ENCODE measurements at places on chromosomes 5 and 9. TPM values are rescaled to one million over a fixed set of nuclear protein-coding genes. Genes with fewer than 3 reads are reported as not detected.

Gene MLANA
- not detected for total RNA-seq

Gene KCNV2
- not detected for total RNA-seq

DNA sequence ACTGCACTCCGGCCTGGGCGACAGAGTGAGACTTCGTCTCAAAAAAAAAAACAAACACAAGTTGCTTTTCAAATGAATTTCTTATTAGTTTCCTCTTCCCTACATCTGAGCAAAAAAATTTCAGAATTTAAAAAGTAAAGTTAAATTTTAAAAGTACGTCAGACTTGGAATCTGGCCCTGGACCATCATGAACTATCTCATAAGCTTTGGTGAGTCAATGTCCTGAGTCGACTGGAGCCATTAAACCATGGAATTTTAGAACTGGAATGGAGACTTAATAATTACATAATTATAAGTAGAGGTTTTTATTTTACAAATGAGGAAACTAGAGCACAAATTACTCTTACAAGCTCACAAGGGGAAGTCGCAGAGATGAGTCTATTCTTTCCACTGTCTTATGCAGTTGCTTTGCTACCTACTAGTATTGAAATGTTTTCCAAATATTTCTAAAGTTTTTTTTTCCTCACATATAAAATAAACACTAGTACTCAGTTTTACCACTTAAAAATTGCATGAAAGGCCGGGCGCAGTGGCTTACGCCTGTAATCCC lies 98.0 kb upstream of the ZNF608 start:
- no peak for DNase-seq

DNA sequence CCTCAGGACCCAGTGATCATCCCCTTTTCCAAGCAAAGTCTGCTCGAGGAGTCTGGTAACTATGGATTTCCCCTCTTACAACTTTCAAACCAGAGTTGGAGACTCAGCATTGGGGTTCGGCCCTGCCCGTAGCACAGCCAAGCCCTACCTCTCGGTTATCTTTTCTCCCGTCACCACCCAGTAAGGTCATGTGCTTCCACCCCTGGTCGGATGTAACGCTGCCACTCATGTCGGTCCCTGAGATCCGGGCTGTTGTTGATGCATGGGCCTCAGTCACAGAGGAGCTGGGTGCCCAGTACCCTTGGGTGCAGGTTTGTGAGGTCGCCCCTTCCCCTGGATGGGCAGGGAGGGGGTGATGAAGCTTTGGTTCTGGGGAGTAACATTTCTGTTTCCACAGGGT lies 1.2 kb downstream of the GALT start:
- DNase-seq = no peak

DNA sequence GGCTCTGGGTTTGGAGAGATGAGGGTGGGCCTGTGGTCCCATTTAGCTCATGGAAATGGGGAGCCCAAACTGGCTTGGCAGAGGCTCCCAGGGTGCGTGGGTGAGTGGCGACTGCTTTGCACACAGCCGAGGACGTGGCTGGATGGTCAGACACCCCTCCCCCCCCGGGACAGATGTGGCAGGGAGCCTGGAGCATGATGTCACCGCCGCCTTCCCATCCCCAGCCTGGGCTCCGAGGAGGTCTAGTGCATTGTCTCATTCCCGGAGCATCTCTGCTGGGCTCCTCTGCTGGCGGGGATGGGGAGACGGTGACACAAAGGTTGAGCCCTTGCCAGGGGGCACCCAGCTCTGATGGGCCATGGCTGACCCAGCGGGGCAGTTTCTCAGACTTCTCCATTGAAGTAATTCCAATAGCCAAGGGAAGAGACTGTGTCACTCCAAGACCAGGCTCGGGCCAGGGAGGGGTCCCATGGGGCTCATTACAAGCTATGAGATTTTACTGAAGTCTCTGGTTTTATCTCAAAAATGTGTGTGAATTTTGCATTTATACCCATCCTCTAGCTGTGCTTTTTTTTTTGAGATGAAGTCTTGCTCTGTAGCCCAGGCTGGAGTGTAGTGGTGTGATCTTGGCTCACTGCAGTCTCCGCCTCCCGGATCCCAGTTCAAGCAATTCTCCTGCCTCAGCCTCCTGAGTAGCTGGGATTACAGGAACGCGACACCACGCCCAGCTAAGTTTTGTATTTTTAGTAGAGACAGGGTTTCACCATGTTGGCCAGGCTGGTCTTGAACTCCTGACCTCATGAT lies 36.1 kb downstream of the HMCN2 start:
- peak; percentile 88 for DNase-seq

Gene SDHA
- total RNA-seq = 580 TPM

DNA sequence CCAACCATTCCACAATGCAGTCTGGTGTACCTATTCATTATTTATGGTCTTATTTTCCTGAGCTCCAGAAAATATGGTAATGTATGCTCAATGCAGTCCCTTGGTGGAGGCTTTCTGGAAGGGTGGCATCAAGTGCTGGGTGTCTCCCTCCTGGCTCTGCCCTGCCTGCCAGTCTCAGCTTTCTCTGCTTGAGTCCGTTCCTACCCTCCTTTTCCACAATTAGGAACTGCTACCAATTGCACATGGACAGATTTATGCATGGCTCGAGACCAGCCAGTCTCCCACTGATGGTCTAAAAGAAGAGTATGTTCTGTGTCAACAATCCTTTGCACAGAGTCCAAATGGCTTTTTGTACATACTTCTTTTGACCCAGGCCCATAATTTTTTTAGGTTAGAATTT lies 189.8 kb downstream of the TLE1 start:
- no peak for DNase-seq

GRCh38 chr9:116323571-116323970 lies 170.0 kb downstream of the PAPPA start:
- DNase-seq = no peak

- no peak for DNase-seq
Measured at GRCh38 chr5:165325221-165325620, 1819.8 kb downstream of the MAT2B start.

- no peak for DNase-seq
Measured at GRCh38 chr9:128627906-128628305, 28.7 kb downstream of the DYNC2I2 start.

Gene SLC34A1
- total RNA-seq = not detected

Gene BTNL9
- total RNA-seq = 25.2 TPM

DNA sequence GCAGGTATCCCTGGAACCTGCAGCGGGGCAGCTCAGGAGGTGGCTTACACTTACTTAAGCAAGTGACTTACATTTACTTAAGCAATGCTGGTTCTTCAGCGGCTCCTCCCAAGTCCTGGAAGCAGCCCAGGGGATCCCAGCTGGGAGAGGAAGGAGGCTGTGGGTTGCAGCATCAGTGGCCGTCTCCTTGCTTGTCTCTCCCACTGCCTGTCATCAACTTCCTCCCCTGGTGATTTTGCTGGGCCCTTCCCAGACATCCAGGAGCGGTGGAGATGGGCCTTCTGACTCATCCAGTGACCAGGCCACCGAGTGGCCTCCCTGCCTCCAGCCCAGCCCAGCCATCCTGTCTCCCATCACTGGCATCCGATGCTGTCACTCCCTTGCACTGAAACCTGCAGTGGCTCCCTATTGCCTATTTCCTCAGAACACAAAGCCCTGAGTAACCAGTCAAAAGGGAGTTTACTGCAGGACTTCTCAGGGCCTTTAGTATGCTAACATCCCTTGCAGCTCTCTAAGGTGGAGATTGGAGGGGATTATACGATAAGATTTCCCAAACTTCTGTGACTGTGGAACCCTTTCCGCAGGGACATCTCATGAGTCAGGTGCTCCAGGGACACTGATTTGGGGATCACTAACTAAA lies 155.9 kb upstream of the PHYKPL start:
- DNase-seq = peak; percentile 73

DNA sequence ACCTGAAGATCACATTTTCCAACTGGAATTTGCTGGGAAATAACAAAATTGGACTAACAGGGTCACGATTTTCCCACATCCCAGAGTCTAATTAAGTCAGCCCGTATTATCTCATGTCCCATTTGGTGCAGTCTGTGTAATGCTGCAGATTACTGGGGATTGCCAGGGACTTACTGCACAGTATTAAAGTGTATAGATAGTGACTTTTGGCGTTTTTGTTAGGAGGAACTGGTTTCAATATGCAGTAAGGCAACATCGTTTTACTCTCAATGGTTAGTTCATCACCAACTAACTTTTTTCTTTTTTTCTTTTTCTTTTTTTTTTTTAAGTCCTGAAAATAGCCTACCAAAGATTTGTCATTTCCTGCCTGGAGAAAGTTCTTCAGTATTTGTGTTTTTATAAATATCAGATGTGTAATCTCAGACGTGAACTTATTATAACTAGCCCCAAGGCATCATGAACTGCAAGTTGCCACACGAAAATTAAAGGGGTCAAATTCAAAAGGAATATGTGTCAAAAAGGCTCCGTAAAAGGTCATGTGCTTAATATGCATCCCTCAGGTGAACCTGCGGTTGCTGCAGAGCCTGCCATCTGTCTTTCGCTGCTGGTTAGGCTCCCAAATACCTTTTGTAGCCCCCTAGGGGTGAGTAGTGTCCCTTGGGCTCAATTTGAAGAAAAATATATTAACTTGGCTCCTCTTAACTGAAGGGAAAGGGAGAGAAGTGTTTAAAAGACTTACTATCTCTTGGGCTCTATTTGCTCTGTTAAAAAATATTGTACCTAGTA lies 176.7 kb upstream of the ADAMTSL1 start:
- no peak for DNase-seq

DNA sequence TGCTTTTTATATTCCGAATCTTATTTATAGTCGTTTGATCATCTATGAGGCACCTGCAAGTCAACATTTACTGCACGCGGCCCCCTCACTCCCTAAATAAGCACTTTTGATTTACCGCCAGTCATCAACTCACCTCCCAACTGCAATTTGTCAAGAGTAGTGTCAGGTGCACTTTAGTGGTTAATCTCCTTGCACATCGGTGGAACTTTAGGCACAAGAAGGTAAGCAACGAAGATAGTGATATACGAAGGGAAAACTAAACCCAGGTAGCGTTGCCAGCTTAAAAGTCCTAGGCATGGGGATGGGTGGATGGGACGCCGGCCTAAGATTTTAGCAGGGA lies 513 bp upstream of the RNF180 start:
- DNase-seq = no peak

GRCh38 chr5:134430001-134430569 lies 18.4 kb upstream of the CDKN2AIPNL start:
- no peak for DNase-seq

DNA sequence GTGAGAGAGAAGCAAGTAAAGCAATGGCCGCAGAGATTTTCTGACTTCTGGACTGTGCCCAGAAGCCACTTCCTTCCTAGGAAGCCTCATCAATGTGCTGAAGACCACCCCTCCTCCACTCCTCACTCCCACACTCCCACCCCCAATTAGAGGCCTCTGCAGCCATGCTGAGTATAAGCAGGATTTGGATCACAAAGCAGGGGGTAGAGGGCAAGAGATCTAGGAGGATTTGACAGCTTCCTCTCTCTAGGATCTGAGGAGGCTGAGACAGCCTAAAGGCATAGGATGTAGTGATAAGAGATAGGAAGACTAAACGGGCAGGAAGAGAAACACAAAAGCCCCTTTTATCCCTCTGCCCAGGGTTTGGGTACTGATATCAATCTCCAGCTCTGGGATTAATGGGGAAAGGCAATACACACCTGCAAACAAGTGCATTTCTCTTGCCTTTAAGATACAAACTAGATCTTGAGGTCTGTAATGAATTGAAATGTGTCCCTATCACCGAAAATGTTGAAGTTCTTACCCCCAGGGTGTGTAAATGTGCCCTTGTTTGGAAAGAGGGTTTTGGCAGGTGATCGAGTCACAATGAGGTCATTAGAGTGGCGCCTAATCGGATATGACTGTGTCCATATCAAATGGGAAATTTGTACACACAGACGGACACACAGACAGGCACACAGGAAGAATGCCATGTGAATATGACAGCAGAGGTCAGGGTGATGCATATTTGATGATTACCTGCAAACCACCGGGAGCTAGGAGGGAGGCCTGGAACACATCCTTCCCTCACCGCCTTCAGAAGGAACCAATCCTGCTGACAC lies 28.5 kb downstream of the KCNV2 start:
- DNase-seq = no peak

Gene CEP120
- 10.2 TPM for total RNA-seq

Gene PCDHGC3
- total RNA-seq = 16.9 TPM

GRCh38 chr5:35683466-35683865 lies 65.8 kb downstream of the SPEF2 start:
- no peak for DNase-seq

DNA sequence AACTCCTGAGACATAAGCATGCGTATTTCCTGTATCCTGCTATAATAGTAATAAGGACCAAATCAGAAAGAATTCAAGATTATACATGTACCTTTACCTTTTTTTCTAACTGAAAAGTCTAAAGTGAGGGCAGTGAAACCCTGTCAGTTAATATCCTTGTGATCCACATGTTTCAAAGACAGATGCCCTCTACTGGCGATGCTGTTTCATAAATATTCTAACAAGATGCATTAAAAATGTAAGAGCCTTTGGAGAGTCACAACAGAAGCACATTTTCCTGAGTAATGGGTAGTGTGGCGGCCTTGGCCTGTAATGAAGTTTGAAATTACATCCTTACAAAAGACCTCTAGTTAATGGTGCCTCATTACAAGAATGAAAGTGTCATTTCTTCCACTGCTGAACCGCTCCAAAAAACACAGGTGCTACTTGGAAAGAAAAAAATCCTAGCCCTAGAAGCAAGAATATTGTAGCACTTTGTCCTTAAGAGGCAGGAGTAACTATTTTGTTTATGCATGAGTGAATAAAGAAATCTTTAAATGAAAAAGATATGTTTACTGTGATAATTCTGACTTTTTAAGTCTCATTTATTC lies 232.6 kb downstream of the EPB41L4A start:
- no peak for DNase-seq

Gene STK32A
- total RNA-seq = 0.92 TPM

Gene ZCCHC10
- 19.9 TPM for total RNA-seq

DNA sequence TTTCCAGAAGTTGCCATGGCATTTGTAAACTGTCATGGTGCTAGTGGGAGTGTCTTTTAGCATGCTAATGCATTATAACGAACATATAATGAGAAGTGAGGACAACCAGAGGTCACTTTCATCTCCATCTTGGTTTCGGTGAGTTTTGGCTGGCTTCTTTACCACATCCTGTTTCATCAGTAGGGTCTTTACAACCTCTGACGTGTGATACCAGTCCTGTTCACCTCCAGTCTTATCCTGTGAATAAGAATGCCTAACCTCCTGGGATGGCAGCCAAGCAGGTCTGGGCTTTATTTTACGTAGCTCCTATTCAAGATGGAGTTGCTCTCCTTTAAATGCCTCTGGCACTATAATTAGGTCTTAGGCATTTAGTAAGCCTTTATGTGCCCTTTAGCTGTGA lies 20.4 kb upstream of the RFK start:
- no peak for DNase-seq

- no peak for DNase-seq
Measured at GRCh38 chr5:72015103-72015548, 92.1 kb upstream of the MAP1B start.

All from cardiac septum (tissue), 1 donor.